ENCODE measurements at places on chromosomes 6 and 20. TPM values are rescaled to one million over a fixed set of nuclear protein-coding genes. Genes with fewer than 3 reads are reported as not detected.

Gene IFNGR1
- 84.0 TPM for total RNA-seq

Gene SIRPD
- not detected for total RNA-seq

Gene OPRL1
- 2.3 TPM for total RNA-seq

Gene RIPPLY2
- total RNA-seq: under 0.01 TPM

Gene LSM14B
- total RNA-seq: 50.3 TPM

Gene MOXD1
- 81.2 TPM for total RNA-seq

Gene HEY2
- total RNA-seq: 4.9 TPM

Gene PSORS1C1
- 1.2 TPM for total RNA-seq

Gene PEDS1
- total RNA-seq: 12.6 TPM

Gene PSMG4
- 36.7 TPM for total RNA-seq

Gene MATN4
- 0.23 TPM for total RNA-seq

Gene TNNC2
- total RNA-seq: 0.15 TPM

Gene DPPA5
- not detected for total RNA-seq

Gene KCNK5
- not detected for total RNA-seq

Gene TRIM15
- not detected for total RNA-seq

Gene LINC00237
- total RNA-seq: not detected

Gene CGAS
- 3.7 TPM for total RNA-seq

All from smooth muscle cell of the coronary artery (primary cell).